COLO829 (cell line): ENCODE measurements at places on chromosomes 7 and 10.

GRCh38 chr10:1078668-1079067 lies 22.5 kb downstream of the WDR37 start:
- no peak for DNase-seq

GRCh38 chr10:92530891-92531535 lies 42.9 kb downstream of the IDE start:
- DNase-seq, result no peak

- no peak for DNase-seq
Measured at GRCh38 chr7:127652333-127653248, 597 bp downstream of the SND1 start.

GRCh38 chr7:28088032-28088431 lies 92.6 kb downstream of the JAZF1 start:
- DNase-seq, result no peak

DNA sequence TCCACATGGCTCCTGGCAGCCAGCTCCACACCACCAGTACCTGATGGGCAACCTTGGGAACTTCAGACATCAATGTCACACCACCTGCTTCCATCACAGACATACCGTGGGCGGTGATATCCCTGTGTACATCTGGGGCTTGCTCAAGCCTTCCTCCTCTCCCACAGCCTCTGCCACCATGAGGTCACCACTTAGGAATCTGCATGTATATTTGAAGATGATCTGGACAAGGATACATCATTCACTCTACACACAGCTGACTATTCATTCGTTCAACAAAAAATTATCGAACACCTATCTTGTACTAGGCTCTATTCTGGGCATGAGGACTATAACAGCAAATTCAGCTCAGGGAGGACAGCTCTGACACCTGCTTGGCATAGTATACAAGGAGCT lies 6.8 kb downstream of the DLG5 start:
- peak; percentile 28 for DNase-seq

- DNase-seq, result no peak
Measured at GRCh38 chr10:127648885-127649284, 88.1 kb upstream of the FOXI2 start.

GRCh38 chr7:33530664-33531063 lies 374.7 kb upstream of the BMPER start:
- no peak for DNase-seq

- DNase-seq, result no peak
Measured at GRCh38 chr7:476736-477360, 42.8 kb downstream of the PDGFA start.

GRCh38 chr10:3584926-3585784 lies 199.9 kb downstream of the KLF6 start:
- DNase-seq, result no peak

DNA sequence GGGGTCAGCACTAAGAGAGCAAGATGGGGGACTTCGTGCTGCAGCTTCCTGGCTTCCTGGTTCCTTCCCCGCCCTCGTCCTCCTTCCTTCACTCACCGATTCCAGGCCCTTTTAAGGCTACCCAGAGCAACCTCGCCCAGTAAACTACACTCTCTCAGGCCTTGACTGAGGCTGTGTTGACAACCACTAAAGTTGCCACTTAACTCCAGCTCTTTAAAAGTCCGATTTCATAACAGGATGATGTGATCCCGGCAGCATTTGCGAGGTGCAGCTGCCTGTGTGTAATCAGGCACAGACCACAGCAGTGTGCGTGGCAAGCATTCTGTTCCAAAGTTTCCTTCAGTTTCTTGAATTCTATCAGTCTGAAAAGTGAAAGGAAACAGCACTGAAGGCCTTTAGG lies 110.6 kb downstream of the RAB11FIP2 start:
- DNase-seq, result no peak

DNA sequence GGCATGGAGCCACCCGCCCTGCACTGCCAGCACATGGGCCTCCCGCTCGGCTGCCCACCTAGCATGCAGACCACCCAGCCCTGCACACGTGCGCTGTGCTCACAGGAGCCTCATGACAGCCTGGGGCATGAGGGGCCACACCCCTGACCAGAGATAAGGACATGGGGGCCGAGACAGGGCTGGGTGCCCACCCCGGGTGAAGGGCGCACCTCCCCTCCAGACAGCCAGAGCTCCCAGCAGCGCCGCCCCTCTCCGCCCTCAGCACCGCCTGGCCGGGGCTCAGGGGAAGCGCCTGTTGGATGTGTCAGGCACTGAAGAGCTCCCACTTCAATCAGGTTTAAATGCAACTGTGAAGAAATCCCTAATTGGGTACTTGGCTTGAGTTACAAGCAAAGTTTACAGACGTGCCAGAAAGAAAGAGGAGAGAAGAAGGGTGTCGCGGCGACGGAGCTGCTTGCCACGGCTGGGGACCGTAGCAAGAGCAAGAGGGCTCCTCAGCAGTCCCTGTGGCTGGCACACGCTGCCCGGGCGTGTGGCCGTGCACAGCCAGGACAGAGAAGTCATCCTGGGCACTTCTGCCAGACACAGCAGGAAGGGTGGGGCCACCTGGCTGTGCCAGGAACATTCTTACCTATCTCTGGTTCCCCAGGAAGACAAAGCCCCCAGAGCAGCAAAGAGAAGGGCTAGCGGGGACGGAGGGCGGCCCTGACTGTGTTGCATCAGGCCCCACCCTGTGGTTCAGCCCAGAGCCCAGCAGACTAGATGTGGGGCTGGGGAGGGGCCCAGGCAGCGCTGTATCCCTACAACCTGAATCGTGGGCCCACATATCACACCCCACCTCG lies 247.4 kb downstream of the ELFN1 start:
- DNase-seq, result no peak

DNA sequence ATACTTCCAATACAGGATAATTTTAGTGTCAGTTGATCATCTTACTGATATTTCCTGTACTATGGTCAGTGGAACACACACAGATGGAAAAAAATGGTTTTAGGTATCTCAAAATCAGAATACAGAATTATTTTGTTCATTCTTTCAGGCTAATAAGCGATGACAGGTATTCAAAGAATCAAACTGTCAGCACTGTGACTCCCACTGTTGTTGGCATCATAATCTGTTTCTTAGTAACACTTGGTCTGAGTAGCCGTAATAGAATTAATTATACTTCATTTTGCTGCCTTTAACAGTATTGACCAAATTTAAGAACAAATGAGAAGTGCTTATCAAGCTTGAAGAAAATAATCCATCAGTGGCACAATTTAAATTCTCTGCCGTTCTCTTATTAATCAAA lies 215.0 kb downstream of the SKAP2 start:
- DNase-seq, result no peak

GRCh38 chr10:116049158-116049973 lies 223.6 kb downstream of the GFRA1 start:
- DNase-seq, result no peak

DNA sequence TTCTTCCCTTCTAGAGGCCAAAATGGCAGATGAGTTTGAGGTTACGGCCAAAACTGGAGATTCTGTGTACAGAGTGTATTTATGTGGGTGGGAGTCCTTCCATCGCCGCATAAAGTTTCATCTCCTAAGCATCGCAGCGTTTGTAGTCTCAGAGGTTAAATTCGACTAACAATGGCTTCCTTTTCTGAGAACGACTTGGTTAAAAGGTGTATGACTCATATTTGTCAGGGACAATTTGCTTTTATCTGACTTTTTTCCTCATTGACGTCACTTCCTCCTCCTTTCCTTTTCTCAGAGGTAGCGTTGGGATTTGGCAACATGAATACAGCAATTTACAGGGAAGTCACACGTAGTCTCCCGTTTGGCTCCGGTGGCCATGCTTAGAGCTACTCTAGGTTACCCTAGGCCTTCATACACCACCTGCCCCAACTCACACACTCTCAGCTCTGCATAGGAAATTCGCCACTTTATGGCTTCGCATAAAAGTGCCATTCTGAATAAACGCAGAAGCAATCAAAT lies 37.6 kb upstream of the TCF7L2 start:
- peak; percentile 81 for DNase-seq

DNA sequence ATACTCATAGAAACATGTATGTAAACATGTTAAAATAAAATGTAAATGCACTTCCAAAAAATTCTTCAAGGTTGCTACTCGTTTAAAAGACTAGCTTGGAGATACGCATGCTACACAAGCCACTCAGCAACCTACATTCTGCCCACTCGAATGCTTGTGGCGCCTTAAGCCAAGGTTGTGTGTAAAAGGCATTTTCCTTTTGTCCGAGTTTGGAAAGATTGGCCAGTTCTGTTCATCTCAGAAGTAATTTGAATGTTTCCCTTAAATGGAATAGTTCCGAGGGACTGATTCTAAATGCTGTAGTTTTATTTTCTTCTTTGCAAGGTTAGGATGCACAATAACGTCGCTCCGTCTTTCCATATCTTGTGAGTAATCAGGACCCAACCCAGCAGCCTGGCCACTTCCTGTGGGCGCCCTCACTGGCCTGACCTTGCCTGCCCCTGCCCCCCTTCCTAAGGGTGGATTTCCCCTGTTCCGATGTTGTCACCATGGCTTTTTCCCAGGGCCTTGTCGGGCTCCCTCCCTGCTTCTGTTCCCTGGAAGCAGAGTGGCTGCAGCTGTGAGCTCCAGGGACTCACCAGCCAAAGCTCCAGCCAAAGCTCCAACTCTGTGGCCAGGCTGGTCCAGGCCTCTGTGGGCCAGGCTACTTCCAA lies 70.6 kb downstream of the PTPRE start:
- DNase-seq, result no peak

- DNase-seq, result peak; percentile 93
Measured at GRCh38 chr7:101373812-101374614, 11.3 kb downstream of the COL26A1 start.

DNA sequence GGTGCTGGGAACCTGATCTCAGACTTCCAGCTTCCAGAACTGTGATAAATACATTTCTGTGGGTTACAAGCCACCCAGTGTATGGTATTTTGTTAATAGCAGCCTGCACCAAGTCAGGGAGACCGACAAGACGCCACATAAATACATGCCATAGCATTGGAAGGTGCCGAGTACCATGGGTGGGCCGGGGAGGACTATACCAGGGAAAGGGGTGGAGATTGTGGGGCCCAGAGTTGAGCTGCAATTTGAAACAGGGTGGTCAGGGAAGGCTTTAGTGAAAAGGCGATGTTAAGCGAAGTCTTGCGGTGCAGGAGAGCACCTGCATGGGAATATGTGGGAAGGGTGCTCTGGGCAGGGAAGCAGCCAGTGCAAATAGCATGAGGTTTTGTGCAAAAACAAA lies 88.9 kb upstream of the LRRC4 start:
- DNase-seq, result no peak

DNA sequence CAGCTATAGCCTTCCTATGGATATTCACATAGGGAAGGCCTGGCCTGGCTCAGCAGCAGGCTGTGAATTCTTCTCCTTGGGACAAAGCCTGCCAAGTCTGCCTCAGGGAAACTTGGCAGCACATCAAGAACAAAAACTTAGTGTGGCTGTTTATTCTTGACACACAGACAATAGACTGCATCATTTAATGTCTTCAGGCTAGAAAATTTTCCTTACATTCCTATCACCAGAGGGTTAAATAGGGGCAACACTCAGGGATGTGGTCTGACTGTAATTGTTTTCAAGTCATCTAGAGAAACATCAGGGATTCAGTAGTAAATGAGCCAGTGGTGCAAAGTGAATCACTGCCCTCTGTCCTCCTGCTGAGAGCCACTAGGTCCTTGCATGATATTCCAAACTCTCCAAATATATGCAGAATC lies 137.3 kb downstream of the SEMA3C start:
- peak; percentile 53 for DNase-seq

- DNase-seq, result peak; percentile 59
Measured at GRCh38 chr10:95363303-95363912, 72.6 kb upstream of the PDLIM1 start.

- DNase-seq, result no peak
Measured at GRCh38 chr10:108385963-108386362, 1221.5 kb upstream of the SORCS1 start.

DNA sequence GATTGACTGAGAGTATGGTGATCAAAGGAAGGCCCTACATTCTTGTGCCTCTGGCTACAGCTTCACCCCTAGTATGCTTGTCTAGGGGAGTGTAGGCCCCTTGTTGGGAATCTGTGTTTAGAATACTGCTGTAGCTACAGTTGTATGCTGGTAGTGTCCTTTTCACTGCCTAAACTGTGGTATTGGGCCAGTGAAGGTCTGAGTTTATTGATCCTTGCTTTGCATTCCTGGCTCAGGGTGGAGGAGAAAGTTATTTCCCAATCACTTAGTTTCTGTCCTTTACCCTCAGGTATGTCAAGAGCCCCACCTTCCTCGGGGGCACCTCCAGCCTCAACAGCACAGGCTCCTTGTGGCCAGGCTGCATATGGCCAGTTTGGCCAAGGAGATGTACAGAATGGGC lies 6.6 kb downstream of the SEC24C start:
- no peak for DNase-seq

- no peak for DNase-seq
Measured at GRCh38 chr10:62690703-62691102, 113.8 kb upstream of the ADO start.

- DNase-seq, result no peak
Measured at GRCh38 chr7:107850643-107851042, 40.3 kb upstream of the DLD start.

DNA sequence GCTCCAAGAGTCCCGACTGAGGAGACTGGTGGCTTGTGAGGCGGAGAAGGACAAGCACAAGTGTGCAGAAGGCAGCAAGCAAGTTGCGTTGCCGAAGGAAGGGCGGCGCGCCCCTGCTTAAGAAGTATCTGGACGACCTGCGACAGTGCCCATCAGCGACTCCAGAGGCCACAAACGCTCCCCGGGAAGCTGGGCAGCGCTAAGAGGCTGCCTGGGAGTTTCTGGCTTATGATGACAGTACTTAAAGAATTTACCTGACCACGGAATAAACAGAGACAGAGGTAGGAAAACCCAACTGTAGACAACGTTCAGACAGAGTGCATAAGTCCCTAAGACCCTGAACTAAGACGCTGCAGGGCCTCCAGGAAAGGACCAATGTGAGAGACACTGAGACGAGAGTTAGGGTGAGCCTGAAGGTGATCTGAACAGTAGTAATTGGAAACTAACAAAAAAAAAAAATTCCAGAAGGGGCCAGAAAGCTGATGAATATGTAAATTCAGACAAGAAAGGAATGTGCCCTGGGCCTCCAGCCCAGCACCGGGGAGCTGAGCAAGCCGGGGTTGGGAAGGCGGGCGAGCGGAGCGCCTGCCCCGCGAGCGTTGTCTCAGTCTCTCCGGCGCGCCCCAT lies 1.0 kb downstream of the OSBPL3 start:
- no peak for DNase-seq

GRCh38 chr10:6115824-6116350 lies 27.1 kb downstream of the RBM17 start:
- peak; percentile 66 for DNase-seq

DNA sequence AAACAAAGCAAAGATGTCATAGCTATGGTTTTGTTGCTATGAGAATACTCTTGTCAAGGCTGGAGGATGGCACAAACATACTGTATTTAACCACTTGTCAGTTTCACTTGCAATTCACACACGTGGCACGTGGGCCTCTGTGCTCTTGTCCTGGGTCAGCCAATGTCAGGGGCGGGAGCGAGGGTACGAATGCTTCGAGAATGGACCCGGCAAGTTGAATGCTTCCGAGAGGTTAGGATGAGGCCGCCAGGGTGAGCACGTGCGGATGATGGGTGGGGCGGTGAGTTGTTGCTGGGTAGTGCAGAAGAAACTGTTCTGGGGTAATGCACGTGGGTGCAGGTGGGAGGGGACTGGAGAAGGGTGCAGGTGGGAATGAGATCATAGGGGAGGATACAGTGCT lies 10.4 kb upstream of the OCM2 start:
- no peak for DNase-seq
